ENCODE measurements at places on chromosomes 4 and X.

- no peak for DNase-seq
Observed at GRCh38 chr4:8324640-8325239, 55.2 kb downstream of the HTRA3 start.

DNA sequence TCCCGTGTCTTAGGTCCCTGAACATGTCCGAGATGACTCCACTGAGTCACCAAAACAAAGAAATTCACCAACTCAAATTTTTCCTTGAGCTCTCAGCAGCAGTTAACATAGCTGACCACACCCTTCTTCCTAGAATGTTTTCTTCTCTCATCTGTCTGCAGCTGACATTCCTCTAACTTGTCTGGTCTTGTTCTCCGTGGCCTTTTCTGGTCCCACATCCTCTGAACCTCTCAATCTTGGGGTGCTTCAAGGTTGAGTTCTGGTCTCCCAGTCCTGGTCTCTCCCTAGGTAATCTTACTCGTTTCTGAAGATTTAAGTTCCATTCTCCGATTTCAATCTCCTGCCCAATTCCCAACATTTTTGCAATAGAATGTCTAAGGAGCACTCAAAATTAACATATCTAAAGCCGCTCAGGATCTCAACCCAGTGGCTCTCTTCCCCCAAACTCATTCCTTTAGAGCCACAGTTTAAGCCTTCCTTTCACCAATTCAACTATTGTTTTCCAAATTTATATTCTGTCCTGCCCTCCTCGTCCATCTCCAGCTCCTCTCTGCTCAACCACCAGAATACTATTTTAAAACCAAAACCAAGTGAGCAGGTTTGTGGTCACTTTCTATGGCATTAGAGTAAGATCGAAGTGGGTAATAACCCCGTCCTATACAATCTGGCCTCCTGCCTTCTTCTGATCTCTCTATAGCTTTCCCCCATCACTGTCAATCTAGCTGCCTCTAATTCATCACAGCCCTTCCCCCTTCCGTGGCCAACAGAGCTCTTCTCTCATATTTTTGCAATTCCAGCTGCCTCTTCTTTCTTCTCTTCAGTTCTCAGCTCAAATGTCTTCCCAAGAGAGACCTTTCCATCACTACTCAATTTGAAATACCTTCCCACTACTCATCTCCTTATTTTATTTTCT, 1.2 kb downstream of the TRIML2 start:
- DNase-seq = no peak

- DNase-seq = no peak
Observed at GRCh38 chr4:2489841-2490552, 21.1 kb downstream of the RNF4 start.

DNA sequence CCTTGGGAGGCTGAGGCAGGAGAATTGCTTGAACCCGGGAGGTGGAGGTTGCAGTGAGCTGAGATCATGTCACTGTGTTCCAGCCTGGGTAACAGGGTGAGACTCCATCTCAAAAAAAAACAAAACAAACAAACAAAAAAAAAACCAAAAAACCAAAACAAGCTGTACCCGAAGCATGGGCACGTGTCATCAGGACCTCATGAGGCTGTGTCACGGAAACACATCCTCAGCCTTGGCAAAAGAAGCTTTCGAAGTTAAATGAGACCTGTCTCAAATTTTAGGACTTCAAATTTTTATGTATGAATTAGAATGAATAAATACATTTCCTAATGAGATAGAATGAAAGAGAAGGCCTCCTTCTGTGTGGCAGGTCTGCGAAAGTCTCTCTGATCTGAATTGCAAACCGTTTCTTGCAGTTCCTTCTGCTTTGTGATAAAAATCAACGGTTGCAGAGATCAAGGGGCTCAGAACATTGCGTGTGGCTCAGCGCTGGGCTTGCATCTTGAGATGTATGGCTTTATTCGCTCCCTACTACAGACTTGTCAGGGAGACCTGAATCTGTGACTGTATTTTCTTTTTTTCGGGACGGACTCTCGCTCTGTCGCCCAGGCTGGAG, 19.5 kb upstream of the CRLF2 start:
- no peak for DNase-seq

DNA sequence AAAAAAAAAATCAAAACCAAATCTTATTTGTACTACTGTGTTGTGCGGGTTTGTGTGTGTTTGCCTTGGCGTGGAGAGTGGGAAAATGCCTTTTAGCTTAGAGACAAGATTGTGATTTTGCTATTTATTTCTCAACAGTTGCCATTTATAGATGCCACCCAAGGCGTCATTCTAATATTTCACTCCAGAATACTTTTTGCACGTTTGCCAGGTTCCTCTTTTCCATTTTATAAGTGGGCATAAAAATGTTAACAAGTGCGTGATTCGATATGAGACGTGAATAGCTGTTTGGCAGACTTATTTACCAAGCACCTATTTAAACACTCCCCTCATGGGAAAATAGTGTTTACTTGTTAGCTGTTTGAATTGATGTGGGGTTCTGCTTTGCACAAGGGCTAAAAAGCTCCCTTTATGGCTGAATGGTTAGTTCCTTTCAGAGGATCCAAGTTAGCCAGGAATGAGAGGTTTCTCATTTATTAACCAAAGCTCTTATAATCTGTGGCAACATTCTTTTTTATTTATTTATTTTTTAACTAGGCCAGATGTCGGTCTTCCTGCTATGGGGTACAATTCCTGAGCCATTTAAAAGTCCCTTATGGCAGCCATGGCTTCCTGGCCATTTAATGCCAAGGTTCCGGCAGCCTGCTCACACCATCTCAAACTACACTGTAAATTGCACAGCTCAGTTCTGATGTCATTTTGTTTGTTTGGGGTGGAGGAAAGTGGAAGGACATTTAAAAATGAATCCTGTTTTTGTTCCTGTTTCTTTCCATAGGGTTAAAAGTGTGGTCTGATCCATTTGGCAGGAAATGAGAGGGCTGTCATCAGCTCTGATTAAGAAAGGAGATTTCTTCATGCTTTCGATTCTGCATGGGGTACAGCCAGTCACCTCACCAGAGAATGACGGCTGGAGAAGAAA, 14.6 kb downstream of the SMIM20 start:
- no peak for DNase-seq

DNA sequence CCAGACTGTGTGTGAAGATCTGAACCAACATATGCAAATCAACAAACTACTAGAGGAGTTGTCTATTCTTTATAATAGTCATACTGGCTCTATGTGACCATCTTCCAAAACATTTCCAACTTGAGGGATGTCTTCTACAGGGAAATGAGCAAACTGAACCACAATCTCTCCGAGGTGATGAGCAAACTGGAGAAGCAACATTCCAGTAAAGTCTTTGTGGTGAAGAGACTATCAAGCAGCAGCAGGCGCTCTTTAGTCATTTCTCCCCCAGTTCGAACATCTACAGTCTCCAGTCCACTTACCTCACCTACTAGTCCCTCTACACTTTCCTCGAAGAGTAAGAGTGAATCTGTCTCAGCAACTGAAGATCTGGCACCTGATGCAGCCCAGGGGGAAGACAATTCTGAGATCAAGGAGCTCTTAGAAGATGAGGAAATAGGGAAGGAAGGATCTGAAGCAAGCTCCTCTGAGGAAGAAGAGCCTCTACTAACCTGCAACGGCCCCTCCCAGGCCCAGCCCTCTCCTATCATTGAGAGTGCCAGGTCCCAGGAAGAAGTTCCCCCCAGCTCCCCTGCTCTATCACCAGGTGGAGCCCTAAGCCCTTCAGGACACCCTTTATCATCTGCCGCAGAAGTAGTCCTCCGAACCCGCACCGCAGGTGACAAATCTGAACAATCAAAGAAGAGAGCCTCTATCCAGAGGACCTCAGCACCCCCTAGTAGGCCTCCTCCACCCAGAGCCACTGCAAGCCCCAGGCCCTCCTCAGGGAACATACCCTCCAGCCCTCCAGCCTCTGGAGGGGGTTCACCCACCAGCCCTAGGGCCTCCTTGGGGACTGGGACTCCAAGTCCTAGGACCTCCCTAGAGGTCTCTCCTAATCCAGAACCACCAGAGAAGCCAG, 98.1 kb downstream of the HNRNPD start:
- DNase-seq = no peak

- DNase-seq = no peak
Observed at GRCh38 chr4:141046255-141046654, 87.0 kb downstream of the RNF150 start.

- DNase-seq = no peak
Observed at GRCh38 chr4:88696630-88697029, 999 bp downstream of the NAP1L5 start.

DNA sequence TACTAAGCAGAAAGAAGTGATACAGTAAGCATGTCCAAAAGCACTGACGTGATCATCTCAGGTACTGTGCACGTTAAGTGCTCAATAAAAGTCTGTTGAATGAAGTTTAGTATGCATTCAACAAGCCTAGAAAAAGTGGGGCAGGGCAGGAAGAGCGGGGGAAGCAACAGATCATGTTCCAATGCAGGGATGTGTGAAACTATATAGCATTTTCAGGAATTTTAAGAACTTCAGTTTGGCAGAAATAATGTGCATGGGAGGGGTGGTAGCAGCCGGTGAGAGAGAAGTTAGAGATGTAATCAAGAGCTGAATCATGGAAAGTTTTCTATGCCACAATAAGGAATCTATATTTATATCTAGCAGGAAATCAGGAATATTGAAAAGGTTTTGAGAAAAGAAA, 19.2 kb upstream of the CCNA2 start:
- DNase-seq = no peak

DNA sequence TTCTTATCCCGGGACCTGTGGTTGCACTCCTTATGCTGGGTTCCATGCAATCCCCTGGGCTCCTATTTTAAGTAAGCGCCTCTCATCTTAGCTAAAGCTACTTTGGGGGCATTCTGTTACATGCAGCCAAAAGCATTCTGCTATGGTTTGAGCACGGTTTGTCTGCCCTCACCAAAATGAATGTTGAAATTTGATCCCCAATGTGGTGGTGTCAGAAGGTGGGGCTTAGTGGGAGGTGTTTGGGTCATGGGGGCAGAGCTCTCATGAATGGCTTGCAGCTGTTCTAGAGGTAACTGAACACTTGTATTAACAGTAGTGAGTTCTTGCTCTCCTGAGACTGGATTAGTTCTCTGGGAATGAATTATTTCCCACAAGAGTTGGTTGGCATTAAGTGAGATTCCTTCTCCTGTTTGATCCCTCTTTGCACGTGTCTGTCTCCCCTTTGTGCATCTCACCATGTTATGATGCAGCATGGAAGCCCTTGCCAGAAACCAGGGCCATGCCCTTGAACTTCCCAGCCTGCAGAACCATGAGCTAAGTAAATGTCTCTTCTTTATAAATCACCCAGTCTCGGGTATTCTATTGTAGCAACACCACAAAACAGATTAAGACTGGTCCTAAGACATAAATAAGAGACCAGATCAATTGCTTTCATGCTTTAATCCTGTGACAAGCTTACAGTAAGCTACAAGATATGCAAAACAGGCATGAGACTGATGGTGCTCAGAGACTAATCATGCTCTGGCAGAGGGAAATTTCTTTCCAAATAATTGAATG, 141.8 kb downstream of the TSPAN5 start:
- DNase-seq = no peak

GRCh38 chr4:66223068-66223703, 552.9 kb upstream of the EPHA5 start:
- DNase-seq = no peak

GRCh38 chr4:101356928-101357327, 9.6 kb upstream of the PPP3CA start:
- no peak for DNase-seq

DNA sequence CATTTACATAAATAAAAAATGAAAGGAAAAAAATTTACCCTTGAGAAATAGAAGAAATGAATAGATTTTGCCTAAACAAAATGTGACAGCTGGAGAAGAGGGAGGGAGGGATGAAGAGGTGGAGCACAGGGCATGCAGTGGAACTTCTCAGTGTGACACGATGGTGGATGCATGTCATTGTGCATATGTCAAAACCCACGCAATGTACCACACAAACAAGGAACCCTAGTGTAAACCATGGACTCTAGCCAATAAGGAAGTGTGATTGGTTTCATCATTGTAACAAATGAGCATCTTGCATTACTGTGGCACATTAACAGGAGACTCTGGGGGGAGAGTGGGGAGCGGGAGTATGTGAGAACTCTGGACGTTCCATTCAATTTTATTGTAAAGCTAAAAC, 58.6 kb downstream of the GATB start:
- no peak for DNase-seq

- DNase-seq = no peak
Observed at GRCh38 chr4:12126474-12126873, 697.8 kb upstream of the HS3ST1 start.

- DNase-seq = no peak
Observed at GRCh38 chrX:28889591-28890090, 302.4 kb downstream of the IL1RAPL1 start.

GRCh38 chr4:77104791-77105540, 29.2 kb upstream of the CCNI start:
- DNase-seq = no peak

- no peak for DNase-seq
Observed at GRCh38 chr4:22780317-22780716, 87.6 kb downstream of the GBA3 start.

GRCh38 chr4:137393044-137393443, 139.2 kb downstream of the PCDH18 start:
- no peak for DNase-seq

DNA sequence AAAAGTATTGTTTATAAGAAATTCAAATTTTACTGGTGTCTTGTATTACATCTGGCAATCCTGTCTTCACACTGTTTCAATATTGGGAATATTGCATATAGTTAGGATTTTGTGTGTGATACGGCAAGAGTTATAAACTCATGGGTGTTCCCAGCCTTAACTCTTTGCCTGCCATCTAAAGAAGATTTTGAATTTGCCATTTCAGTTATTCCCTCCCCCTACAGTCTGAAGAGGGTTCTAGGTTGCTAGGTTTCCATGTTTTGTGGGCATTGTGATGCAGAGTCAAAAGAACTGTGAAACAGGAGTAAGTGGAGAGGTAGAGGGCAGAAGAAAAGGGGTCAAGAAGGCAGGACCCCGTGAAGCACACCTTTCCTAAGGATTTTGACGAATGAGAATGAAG, at the start of gene CPXCR1:
TSS of gene CPXCR1 (plus strand) at position 301 of the 400 bp plus-strand sequence. CDS start 6,190 bp downstream, outside the sequence.
- DNase-seq = no peak

DNA sequence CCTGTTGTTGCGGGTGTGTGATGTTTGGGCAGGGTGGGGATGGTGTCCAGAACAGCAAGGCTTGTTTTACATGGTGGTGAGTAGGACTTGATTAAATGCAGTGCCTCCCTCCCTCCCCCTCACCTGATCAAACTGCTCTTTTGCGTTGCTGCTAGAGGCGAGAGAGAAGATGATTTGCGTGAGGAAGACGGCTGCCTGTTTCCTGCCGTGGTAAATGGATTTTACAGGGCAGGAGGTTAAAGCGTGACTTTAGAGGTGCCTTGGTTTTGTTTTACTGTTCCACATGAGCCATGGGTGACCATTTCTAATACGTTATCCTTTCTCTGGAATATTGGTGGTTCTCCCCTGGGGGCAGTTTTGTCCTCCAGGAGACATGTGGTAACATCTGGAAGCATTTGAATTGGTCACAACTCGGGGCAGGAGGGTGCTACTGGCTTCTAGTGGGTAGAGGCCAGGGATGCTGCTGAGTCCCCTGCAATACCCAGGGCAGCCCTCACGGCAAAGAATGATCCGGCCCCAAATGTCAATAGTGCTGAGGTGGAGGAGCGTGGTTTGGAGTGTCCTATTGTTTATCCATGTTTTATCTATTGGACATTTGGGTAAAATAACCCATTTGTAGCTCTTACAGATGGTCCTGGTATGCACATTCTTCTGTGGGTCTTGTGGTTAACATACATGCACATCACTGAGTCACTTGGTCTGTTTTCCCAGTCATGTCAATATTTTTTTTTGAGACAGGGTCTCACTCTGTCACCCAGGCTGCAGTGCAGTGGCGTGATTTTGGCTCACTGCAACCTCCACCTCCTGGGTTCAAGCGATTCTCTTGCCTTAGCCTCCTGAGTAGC, 73.7 kb downstream of the SHROOM2 start:
- no peak for DNase-seq

Measured in stimulated activated CD8-positive, alpha-beta memory T cell treated with anti-CD3 and anti-CD28 coated beads, Interleukin-15, amount 100 ng/mL, for 1 hour (primary cell).